ENCODE measurements at places on chromosomes 6 and 20.

DNA sequence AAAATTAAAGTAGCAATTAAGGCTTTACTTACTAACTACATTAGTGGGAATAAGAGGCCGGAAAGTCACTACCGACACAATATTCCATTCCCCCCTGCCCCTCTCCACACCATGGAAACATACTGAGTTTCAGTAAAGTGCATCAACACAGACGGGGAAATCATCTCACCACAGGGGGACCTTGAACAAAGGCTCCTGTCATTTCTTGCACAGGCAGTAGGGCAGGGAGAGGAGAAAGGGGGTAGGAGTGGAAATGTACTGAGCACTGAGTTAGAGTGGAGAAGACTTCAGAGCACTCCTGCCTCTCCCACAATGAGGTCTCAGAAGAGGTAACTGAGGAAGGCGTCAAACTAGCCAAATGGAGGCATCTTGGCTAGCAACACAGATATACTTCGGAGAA, 1426.9 kb upstream of the EYS start:
- H3K4me1 ChIP-seq = no peaks in the 10 kb centered on the region
- no peak overlapping the region for H3K27ac ChIP-seq
- no peak overlapping the region for H3K4me3 ChIP-seq
- no peaks in the 10 kb centered on the region for H3K27me3 ChIP-seq

- peaks cover 32% of the 10 kb centered on the region for H3K27me3 ChIP-seq
- H3K4me3 ChIP-seq = no peak overlapping the region
- H3K4me1 ChIP-seq = peaks cover 2% of the 10 kb centered on the region
- no peak for DNase-seq
- no peak overlapping the region for H3K27ac ChIP-seq
- H3K36me3 ChIP-seq = no peaks in the 10 kb centered on the region
Observed at GRCh38 chr6:126797981-126798380, 320.5 kb upstream of the RSPO3 start.

GRCh38 chr6:37537548-37537947, 37.9 kb upstream of the CCDC167 start:
- H3K27me3 ChIP-seq = peaks cover 86% of the 10 kb centered on the region
- H3K27ac ChIP-seq = no peak overlapping the region
- H3K4me3 ChIP-seq = no peak overlapping the region

- no peak for DNase-seq
- H3K4me1 ChIP-seq = peaks cover 3% of the 10 kb centered on the region
Observed at GRCh38 chr20:40294175-40294574, 394.9 kb downstream of the MAFB start.

- H3K4me3 ChIP-seq = no peak overlapping the region
- no peak for DNase-seq
- H3K36me3 ChIP-seq = no peaks in the 10 kb centered on the region
- no peak overlapping the region for H3K27ac ChIP-seq
- H3K4me1 ChIP-seq = peaks cover 13% of the 10 kb centered on the region
Observed at GRCh38 chr6:78599526-78599925, 267.8 kb upstream of the IRAK1BP1 start.

- H3K36me3 ChIP-seq = peaks cover 14% of the 10 kb centered on the region
- no peak for DNase-seq
- H3K4me1 ChIP-seq = peaks cover 2% of the 10 kb centered on the region
Observed at GRCh38 chr20:5757949-5758348, 7.7 kb downstream of the SHLD1 start.

DNA sequence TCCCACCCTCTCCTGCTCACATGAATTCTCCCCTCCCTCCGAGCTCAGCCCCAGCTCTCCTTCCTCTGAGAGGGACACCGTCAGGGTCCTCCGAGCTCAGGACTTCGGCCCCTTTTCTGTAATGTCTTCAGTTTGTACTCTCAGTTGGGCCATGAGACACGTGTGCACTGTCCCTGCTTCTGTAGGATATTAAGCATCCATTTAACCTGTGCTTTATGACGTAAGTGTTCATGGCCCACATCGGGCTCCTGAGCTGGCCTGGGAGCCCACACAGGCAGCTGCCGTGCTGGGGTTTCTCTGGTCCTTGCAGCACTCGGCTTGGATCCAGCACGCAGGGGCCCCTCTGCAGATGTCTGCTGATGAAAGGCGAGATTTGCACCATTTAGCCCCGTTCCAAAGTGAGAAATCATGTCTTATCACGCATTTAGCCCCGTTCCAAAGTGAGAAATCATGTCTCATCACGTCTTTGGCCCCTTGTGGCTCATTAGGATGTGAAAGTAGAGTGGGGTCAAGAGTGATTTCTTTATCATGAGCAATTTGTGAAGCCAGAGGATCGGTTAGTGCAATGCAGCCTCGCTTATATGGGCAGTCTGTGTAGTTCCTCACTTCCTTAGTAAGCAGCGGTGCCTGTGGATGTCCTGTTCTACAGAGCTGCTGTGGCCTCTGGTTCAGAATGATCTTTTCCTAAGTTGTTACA, 25.3 kb downstream of the DUSP22 start:
- H3K36me3 ChIP-seq = no peaks in the 10 kb centered on the region
- no peak overlapping the region for H3K4me3 ChIP-seq
- no peaks in the 10 kb centered on the region for H3K27me3 ChIP-seq
- H3K27ac ChIP-seq = no peak overlapping the region
- no peak for DNase-seq

Data from progenitor cell of endocrine pancreas (in vitro differentiated cells).